Neural crest cell (in vitro differentiated cells): ENCODE measurements at places on chromosomes 12 and 14. TPM values are rescaled to one million over a fixed set of nuclear protein-coding genes. Genes with fewer than 3 reads are reported as not detected.

DNA sequence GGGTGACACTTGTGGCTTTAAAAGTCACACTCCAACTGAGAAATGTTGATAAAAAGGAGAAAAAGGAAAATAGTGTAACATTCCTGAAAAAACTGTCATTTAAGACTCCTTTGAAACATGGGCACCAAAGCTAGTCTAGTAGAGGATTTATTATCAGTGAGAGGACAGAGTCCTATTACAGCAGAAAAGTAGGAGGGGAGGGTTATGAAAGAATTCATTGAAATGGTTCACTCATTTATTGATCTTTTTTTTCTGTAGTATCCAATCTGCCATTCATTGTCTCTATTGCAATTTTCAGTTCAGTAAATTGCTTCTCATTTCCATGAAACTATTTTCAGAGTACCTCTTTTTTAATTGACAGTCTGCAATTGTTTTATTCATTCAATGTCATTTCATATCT is 25.4 kb downstream of the PPM1A start:
- no peak for DNase-seq

GRCh38 chr12:107287436-107288413 is 194.4 kb upstream of the CRY1 start:
- DNase-seq: no peak

GRCh38 chr14:28767853-28768741 is 1.5 kb downstream of the FOXG1 start:
- DNase-seq: no peak

DNA sequence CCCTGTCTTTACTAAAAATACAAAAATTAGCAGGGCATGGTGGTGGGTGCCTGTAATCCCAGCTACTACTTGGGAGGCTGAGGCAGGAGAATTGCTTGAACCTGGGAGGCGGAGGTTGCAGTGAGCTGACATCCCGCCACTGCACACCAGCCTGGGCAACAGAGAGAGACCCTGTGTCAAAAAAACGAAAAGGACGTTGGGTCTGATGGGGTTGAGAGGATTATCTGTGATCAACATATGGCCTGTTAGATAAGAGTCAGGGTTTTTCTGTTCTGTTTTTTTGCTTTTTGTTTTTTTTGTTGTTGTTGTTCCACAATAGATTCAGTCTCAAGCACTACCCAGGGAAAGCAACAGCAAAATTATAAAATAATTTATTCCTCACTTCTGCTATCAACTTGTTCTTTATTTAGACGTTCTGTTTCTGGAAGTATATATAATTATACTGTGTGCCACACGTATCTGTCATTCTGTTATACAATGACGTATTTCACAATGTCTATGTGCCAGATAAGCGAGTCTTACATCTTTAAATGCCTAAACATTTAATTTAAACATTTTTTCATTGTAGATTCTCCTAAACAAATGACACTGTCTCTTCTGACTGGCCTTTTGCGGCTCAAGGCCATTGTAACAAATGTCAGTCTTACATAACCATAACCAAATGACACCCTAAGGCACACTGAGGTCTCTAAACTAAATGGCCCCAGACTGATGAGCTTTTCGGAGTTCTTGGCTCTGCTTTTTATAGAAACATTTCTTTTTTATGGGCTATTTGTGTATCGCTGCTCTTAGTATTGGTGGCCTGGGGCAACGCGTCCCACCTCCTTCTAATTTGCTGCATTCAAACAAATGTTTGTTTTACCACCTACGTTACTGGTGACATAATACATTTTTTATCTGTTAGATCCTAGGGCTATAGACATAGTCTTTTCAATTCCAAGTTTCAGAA is 7.2 kb upstream of the P2RX4 start:
- no peak for DNase-seq

DNA sequence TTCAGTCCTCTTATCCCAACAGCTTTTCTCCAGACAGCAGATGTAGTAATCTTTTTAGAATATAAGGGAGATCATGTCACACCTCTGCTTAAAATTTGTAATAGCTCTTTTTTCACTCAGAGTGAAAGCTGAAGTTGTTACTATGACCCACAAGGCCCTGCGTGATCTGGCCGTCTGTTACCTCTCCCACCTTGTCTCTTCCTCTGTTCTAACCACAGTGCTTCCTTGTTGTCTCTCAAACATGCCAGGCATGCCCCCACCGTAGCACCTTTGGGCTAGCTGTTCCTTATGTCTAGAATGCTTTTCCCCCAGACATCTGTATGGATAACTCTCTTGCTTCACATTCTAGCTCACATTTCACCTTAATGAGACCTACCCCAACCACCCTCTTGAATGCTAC is 6.5 kb downstream of the NECAP1 start:
- DNase-seq: no peak

DNA sequence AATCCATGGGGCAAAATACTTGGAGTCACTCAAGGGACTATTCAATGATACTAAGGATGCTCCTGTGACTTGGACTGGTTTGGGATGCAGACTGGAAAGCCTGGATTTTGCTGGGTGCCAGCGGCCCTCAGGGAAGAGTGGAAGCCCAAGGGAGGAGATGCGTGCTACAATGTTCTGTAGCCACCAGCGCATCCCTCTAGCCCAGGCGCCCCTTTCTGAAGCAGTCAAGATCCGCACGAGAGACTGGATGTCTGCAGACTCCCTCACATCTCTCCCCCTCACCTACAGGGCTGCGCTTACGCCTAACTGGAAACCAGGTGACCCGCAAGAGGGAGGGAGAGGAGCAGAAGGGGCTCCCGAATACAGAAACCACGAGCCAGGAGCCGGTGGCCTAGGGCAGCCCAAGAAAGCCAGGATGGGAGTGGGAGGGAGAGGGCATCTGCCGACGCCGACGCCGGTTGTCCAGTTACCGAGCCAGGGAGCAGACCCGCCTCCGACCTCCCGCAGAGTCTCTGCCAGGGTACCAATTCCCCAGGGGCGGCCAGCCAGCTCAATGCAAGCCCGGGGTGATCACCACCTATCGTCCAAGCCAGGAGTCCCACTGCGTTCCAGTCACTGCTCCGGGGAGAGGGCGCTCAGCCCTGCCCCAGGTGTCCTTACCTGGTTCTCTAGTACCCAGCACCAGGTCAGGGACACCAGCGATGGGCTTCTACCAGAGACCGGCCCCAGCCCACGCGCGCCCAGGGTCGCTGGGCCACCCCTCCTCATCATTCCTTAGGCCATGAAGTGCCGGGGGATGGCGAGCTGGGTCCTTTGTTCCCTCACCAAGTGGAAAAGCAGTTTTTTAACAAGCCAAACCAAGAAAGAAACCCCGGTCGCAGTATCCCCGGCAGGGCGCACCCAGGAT is 1.2 kb downstream of the NTN4 start:
- DNase-seq: peak; percentile 16

- no peak for DNase-seq
Measured at GRCh38 chr12:32435921-32436705, 36.8 kb downstream of the FGD4 start.

C12orf56 gene
- total RNA-seq: 0.51 and 1.2 TPM in 2 replicates

KLHL33 gene
- 0.07 TPM in 1 of 2 replicates, not detected in the other for total RNA-seq

OR4K5 gene
- not detected in 2 replicates for total RNA-seq

SLC38A2 gene
- total RNA-seq: 186 and 199 TPM in 2 replicates

TMTC1 gene
- total RNA-seq: 13.1 and 13.2 TPM in 2 replicates

KERA gene
- total RNA-seq: not detected in 2 replicates

KRT82 gene
- total RNA-seq: not detected in 2 replicates

CRIP1 gene
- total RNA-seq: 3.2 and 4.8 TPM in 2 replicates
